ENCODE measurements at places on chromosomes 16 and 17. TPM values are rescaled to one million over a fixed set of nuclear protein-coding genes. Genes with fewer than 3 reads are reported as not detected.

GRCh38 chr16:49441366-49441780 lies 67.8 kb downstream of the C16orf78 start:
- peak; percentile 95 for DNase-seq

MYH1 gene
- total RNA-seq: not detected

CA10 gene
- not detected for total RNA-seq

DNA sequence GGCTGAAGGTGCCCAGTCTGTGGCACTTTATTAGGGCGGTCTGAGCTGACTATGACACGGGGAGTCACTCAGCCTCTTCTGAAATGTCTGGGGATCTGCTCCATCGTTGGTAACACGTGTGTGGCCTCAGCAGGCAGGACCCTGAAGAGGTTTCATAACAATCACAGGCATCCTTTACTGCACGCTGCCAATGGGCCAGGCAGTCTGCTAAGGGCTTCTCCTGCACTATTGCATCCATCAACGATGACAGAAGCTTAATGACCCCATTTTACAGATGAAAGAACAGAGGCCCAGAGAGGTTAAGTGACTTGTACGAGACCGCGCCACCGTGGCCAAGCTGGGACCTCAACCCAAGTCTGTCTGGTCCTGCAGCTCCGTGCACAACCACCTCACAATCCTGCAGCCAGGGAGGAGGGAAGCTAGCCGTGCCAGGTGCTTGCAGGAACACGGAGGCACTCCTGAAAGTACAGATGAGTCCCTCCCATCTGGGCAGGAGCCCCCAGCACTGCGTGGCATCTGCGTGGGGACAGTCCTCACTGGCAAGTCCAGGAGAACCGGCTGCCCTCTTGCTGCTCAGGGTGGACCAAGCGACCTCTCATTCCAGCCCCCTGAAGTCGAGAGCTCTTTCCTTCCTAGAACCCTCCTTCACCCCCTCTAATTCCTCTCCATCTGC lies 40.0 kb downstream of the RPH3AL start:
- no peak for DNase-seq

GRCh38 chr17:850851-851763 lies 69.0 kb downstream of the MRM3 start:
- no peak for DNase-seq

DNA sequence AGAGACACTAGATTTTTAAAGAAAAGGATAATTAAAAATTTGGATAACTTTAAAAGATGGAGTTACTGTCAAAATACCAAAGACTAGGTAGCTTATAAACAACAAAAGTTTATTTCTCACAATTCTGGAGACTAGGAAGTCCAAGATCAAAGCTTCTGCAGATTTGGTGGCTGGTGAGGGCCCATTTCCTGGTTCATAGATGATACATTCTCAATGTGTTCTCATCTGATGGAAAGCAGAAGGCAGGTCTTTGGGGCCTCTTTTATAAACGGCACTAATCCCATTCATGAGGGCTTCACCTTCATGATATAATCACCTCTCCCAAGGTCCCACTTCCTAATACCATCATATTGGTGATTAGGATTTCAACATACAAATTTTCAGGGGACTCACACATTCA lies 33.7 kb downstream of the NLK start:
- DNase-seq: peak; percentile 34

DNA sequence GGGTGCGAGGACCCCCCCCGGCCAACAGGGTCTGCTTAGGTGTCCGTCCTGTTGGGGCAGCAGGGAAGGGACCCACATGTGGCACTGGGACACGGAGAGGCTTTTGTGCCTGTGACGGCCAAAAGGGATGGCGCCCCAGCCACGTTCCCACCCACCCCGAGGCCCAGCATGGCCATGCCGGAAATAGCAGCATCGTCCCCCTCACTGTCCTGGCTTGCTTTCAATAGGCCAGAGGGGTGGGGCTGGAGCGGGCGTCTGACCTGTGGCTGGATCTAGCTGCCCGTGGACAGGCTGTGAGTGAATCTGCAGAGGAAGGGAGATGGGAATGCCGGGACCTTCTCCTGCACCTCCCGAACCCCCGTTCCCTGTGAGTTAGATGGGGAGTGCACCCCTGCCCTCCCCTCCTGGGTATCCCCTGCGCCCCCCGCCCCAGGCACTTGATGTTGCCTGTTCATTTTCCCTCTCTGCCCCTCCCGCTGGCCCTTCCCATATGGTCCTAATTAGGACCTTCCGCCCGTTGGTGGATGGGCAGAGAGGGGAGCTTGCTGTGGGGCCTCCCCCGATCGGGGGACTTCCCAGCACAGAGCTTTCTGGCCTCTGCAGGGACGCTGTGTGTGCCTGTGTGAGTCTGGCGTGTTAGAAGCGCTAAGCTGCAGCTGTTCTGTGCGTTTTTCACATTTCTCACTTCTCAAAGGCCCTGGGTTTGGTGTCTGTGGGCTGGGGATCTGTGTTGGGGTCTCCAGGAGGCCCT lies 292.8 kb downstream of the SEC14L1 start:
- DNase-seq: peak; percentile 78

- no peak for DNase-seq
Observed at GRCh38 chr17:7750321-7750821, 32.8 kb downstream of the DNAH2 start.

DNA sequence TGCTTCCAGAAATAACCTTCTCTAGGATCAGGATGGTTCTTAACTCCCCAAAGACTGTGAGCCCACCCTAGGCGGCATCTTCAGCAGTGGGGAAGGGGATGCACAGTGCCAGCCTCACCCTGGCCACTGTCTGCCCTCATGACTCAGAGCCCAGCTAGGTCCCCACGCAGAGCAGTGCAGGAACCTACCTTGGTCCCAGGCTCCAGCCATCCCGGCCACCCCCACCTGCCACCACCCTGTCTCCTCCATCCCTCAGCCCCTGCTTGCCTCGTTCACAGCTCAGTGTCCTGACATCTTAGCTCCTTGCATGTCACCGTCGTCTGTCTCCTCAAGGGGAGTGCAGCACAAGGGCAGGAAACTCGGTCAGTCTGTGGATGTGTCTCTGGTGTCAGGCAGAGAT lies 16.1 kb upstream of the KRTAP17-1 start:
- DNase-seq: no peak

DNA sequence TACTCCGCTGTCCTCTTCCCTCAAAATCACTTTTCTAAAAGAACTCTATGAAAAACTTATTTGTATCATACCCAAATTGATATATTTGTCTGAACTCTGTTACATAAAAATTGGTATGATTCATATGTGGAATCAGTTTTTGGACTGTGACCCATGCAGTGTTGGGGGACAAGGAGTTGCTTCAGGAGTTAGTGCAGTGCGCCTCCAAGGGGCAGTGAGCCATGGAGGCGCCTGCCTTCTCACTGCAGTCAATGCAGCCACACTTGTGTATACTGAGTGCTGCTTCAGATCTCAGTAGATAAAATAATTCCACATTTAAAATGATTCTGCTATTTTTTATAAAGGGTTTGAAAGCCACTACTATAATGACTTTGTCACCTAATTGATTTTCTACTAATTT lies 32.5 kb downstream of the DGKE start:
- DNase-seq: peak; percentile 8

- DNase-seq: peak; percentile 92
Observed at GRCh38 chr17:1216217-1217088, 36.7 kb upstream of the ABR start.

C16orf96 gene
- 0.27 TPM for total RNA-seq
